ENCODE measurements at places on chromosomes 7 and 10.

GRCh38 chr7:132446260-132446659 lies 130.0 kb downstream of the PLXNA4 start:
- no peak for DNase-seq

GRCh38 chr10:86632009-86632800 lies 22.1 kb upstream of the OPN4 start:
- DNase-seq, result peak; percentile 18

- no peak for DNase-seq
Measured at GRCh38 chr10:28188526-28188925, 114.3 kb downstream of the MPP7 start.

- no peak for DNase-seq
Measured at GRCh38 chr10:841535-841934, 90.0 kb downstream of the LARP4B start.

DNA sequence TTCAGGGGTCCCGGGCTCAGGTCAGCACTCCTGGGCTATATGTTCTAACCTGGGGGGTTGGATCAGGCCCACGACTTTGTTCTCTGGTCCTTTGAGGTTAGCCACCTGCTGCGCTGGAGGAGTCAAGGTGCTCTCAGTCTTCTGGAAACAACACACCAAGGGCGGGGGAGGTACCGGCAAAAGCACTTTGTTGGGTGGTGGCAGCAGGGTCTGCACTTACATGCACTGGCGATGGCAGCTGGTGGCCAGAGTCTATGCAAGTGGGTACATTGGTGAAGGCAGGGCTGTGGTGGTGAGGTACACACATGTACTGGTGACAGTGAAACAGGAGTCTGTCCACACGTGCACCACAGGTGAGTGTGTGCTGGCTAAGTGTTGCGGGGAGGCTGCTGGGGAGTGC lies 194.2 kb upstream of the MAGI2 start:
- no peak for DNase-seq

DNA sequence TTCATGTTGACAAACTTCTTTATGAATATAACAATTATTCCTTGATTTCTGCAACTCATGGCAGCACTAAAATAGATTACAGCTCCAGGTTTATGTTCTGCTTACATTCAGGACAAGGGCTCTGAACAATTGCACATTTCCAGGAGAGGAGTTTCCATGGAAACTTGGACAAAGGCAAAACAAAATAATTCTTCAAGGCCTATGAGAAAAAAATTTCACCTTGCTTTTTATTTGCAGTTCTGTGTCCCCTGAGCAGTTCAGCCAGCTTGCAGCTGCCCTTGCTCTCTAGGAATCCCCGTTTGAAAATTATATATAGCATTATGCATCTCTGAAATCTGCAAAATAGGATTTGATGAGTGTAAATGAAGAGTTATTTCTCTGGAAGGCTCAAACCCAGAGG lies 71.7 kb downstream of the ARL4A start:
- no peak for DNase-seq

GRCh38 chr10:78985973-78986818 lies 82.6 kb upstream of the ZMIZ1 start:
- peak; percentile 34 for DNase-seq

DNA sequence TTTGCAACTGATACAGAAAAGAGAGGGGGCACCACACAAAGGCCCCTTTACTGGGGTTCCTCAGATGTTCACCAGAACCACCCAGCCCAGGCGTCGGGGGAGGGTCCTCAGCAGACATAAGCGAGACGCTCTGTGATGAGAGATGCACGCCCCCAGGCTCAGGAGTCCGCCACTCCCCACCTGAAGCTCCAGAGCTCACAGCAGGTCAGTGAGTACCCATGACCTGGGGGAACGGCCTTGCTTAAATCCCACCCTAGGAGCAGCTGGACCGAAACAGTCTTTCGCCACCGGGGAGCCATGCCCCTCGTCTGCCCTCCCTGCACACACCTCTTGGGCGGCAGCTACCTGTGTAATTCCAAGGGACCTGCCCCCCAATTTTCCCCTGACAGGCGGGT lies 2.8 kb downstream of the CRYGN start:
- DNase-seq, result no peak

GRCh38 chr10:100998183-100998990 lies 1.2 kb upstream of the LZTS2 start:
- peak; percentile 82 for DNase-seq

DNA sequence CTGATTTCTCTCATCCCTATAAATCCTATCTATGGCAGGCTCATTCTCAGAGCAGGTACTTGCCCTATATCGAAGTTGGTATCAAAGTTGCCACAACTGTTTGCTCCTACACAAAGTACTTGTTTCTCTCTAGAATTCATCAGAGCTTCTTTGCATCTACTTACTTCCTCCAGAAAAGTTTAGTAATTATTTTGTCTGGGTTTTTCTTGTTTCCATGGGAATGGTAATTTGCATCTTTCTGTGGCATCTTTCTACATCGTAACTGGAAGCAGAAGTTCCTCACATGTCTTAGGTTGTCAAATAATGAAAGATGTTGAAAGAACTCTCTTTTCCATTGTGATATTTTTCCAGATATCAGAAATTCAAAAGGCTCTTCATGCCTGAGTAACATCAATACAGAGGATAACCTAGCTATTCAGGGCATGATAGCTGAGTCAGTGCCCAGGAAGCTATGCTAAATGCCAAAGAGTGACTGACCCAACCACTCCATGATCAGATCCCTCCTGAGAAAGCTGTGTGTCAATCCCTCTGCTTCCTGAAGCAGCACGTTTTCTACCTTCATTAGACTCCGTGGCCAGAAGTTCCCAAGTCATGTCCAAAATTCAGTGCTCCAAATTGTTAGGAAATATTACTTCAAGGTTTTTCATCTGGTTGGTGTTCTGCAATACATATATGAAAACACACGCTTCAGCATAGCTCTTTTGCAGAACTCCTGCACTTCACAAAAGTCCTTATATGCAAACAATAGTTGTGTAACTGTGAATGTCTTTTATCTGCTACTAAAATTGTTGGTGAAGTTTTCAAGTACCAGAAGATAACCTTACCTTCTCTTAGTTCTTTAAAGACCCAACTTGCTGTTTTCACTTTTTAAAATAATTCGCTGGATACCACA lies 216.5 kb downstream of the VTI1A start:
- DNase-seq, result peak; percentile 71

DNA sequence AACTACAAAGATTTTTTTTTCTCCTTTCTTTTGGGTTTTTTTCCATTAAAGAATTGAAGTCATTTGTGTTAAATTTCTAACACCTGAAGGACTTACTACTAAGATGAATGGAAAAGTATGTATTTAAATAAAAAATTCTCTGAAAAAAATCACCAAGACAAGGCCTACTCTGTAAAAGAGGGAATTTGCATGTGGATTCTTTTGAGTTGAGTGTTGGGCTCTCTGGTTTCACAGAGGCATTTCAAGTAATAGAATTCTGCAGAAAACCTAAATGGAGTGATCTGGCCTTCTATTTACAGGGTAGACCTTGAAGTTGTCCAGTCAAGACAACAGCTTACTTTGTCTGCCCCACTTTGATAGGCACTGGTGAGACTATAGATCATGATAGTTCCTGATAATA lies 4.1 kb downstream of the LRRC17 start:
- peak; percentile 55 for DNase-seq

DNA sequence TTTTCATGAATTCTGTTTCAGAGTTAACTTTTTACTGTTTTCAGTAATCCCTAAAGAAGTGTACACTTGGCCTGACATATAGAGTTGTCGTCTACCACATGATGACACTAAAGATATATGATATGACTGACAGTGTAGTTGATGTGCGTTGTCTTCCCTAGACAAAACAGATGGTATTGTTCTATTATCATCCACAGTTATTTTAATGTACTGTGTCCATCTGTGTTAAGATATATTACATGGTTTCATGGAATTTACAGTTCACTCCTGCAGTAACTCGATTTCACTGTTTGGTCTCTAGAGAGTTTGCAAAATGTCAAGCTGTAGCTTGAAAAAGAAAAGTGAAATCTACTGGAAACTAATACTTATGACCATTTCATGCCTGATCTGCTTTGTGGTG lies 18.1 kb downstream of the FOXP2 start:
- DNase-seq, result peak; percentile 21

GRCh38 chr7:2893411-2893861 lies 49.3 kb upstream of the GNA12 start:
- DNase-seq, result no peak

GRCh38 chr10:102064868-102065560 lies at the start of gene HPS6:
Gene HPS6, plus strand, starts transcription at chr10:102065349. Its CDS starts 126 bp downstream, at chr10:102065475.
- DNase-seq, result peak; percentile 89

DNA sequence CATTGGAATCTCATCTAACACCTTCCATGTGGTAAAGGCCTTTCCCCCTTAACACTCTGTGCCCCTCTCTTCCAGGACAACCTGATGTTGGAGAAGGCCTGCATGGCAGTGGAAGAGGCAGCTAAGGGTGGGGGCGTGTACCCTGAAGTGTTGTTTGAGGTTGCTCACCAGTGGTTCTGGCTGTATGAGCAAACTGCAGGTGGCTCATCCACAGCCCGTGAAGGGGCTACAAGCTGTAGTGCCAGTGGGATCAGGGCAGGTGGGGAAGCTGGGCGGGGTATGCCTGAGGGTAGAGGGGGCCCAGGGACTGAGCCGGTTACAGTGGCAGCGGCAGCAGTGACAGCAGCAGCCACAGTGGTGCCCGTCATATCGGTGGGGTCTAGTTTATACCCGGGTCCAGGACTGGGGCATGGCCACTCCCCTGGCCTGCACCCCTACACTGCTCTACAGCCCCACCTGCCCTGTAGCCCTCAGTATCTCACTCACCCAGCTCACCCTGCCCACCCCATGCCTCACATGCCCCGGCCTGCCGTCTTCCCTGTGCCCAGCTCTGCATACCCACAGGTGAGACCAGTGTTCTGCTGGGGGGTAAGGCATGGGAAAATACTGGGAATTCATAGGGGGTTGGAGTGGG lies 12.4 kb downstream of the NDST2 start:
- no peak for DNase-seq

DNA sequence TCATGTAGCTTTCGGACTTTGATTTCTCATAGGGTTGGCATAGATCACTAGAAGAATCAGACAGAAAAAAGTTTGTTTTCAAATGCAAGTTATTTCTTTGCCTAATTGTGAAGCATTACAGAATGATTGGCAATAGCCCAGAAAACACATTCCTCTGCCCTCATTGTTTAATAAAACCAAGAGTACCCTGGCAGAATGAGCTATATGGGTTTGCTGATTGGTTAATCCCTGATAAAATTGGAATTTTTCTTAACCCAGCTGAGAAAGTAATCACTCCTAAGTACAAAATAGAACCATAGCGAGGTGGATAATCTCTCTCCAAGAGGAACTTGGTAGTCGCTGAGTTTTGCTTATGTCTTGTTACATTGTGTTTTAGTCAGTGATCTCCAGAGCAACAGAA lies 30.9 kb upstream of the CREB5 start:
- no peak for DNase-seq

GRCh38 chr7:37211097-37211880 lies 237.4 kb downstream of the ELMO1 start:
- peak; percentile 81 for DNase-seq

DNA sequence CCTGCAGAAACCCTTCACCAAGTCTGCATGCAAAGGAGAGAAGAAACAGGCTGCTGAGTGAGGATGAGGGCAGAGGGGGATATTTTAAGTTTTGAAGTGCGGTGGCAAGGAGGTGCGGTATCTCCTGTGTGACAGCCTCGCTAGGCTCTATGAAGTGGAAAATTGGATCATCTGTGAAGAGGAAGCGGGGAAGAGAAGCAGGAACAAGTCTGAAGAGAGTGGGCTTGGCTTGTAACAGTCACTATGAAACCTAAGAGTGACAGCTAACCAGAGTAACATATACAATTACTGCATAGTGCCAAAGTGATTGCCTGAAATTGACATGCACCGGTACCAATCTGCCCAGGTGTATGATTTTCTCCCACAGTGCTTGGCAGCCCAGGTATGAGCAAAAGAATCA lies 287.5 kb upstream of the KLF14 start:
- DNase-seq, result no peak

- peak; percentile 23 for DNase-seq
Measured at GRCh38 chr10:44689368-44689767, 221.8 kb upstream of the TMEM72 start.

- DNase-seq, result no peak
Measured at GRCh38 chr10:71393841-71394475, 2.8 kb upstream of the CDH23 start.

DNA sequence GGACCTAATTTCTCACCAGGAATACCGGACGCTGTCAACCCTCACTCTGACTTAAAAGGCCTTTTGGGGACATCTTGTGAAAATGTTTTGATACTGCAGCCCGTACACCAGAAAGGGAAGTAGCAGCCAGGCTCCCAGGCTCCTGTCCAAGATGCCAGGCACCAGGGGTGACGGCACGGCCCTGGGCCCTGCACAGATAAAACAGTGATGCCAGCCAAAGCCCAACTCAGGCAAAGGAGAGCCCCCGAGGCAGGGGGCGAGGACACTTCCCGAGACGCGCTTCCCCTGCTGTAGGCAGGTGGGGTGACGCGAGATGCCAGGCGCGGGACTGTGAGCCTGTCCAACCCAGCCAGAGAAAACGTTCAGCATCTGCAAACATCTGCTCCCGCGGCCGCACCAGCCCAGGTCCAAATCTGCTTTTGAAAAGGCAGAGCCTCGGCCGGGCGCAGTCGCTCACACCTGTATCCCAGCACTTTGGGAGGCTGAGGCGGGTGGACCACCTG lies 15.7 kb downstream of the ZFAND2A start:
- DNase-seq, result peak; percentile 9

DNA sequence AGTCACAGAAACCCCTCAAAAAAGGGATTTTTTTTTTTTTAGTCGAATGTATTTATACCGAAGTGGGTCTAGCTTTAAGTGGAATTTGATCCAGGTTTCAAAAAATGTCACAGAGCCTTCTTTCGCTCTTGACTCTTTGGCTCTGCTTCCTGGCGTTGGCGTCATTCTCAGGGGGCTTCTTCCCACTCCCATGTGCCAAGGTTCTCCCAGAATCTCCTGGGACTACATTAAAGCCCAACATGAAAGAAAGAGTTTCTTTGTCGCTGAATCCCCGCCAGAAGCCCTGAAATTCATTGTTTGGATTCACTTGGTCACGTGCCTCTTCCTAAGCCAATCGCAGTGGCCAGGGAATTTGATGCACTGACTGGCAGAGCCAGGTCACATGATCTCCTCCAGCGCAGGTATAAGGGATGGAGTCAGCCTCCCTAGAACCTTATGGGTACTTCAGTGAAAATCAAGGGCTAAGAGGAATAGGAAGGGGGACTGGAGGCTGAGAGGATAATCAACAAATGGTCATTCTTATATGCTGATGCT lies 101.2 kb downstream of the RPS24 start:
- DNase-seq, result no peak

DNA sequence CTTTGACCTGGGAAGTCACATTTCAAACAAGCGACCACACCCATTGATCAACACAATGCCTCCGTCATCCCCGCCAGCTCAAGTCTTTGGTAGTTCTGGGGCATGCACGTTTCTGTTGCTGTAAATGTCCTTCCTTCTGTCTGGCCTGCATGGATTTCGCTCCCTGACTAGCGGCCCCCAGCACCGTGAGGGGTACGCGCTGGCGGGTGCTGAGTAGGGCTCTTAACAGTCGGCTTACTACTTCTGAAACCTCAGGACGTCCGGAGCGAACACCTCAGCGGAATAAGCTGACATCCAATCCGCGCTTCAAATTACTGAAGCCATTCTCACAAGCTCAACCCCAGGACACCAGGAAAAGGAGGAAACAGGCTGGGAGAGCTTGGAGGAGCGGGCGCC lies 505 bp downstream of the NUDCD3 start:
- no peak for DNase-seq

GRCh38 chr7:131139462-131139861 lies 188.2 kb upstream of the MKLN1 start:
- no peak for DNase-seq

- peak; percentile 67 for DNase-seq
Measured at GRCh38 chr7:5657901-5658300, 123.6 kb downstream of the RNF216 start.

All from fibroblast of skin of abdomen (primary cell).